ENCODE measurements at places on chromosomes 2 and 18.

DNA sequence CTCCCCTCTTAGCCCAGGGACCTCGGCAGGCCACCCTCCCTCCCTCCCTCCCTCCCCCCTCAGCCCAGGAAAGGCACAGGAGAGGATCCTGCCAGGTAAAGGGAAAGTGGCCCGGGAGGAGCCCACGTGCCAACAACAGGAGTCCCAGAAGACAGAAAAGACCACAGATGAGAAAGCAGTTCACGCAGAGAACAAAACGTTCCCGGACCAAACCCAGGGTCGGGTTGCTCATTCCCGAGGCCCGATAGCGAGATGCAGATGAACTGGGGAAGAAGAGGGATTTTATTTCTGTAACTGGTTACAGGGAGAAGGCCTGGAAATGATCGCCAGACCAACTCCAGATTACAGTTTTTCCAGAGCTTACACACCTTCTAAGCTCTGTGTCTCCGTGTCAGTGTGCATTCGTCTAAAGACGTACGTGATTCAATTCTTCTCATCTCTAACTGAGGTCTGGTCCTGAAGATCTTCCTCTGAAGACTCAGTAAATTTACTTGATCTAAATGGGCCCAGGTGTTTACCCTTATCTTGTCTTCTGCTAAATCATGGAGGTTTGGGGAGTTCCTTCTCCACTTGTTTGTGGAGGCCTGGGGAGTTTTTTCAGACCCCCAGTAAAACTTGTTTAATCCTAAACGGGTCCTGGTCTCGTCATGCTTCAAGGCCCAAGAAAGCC, 807 bp upstream of the NEU4 start:
- DNase-seq = no peak

DNA sequence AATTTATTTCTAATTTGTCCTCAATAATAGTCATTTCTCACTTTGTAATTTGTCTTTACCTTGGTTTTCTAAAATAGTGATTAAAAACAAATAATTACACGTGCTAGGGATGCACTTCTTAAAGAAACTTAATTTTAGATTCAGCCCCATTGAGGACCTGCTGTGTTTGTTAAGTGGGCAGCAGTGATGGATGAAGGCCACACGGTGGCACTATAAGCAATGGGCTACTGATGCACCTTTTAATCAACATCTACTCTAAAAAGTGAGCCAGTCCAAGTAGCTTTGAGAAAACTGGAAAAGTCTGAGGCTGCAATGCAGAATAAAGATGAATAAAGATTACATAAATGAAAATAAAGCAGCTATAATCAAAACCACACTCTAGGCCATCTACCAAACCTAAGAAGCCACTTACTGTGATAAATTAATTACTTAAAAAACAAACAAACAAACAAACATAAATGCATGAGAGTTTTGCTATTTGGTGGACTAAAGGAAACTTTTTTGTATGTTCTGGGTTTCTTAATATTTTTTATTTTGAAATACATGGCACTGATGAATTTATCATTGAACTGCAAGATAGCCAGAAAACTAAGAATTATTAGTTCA, 89.3 kb downstream of the PDE11A start:
- peak; percentile 30 for DNase-seq

- no peak for DNase-seq
Observed at GRCh38 chr18:49835405-49835804, 22.1 kb upstream of the ACAA2 start.

DNA sequence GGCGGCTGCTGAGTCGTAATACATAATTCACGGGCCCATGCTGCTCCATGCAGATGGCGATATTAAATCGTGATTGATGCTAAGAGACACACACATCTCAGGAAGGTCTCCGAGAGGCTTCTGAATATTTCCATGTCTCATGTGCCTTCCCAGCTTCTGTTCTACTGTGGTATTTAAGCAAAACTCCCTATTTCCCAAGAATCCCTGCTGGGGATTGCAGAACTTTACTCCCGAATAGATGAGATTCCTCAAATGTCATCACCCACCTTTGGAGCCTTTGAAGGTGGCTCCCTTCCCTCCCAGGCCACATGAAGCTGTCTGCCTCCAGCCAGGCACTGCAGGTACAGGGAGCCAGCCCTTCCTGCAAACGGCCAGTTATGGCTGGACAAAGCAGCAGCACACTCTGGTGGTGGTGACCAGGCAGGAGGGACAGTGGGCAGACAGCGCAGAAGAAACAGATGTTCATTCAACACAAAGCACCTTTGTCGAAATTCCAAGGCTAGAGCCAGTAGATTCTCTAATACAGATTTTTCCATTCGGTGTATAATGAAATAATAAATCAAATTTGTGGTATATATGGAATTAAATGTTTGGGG, 14.1 kb downstream of the NRP2 start:
- DNase-seq = no peak

GRCh38 chr18:79615586-79615985, 64.0 kb upstream of the CTDP1 start:
- no peak for DNase-seq

DNA sequence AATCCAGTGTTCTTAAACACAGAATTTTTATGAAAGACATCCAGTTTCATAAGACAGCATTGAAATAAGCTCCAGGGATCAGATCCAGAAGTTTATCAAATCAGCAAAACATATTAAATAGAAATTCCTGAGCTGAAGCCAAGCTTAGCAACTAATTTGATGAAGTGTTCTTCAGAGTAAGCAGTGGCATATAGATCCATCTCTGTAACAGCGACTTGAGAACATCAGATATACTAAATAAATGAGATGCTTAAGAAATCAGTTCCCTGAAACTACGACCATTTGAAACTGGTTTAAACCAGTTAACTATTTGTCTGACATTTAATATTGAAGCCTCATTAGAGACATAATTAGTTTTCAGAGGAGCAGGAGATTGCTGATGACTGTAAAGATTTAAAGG, 34.1 kb downstream of the PPP1R1C start:
- no peak for DNase-seq

GRCh38 chr2:62787386-62787785, 81.9 kb downstream of the EHBP1 start:
- peak; percentile 3 for DNase-seq

DNA sequence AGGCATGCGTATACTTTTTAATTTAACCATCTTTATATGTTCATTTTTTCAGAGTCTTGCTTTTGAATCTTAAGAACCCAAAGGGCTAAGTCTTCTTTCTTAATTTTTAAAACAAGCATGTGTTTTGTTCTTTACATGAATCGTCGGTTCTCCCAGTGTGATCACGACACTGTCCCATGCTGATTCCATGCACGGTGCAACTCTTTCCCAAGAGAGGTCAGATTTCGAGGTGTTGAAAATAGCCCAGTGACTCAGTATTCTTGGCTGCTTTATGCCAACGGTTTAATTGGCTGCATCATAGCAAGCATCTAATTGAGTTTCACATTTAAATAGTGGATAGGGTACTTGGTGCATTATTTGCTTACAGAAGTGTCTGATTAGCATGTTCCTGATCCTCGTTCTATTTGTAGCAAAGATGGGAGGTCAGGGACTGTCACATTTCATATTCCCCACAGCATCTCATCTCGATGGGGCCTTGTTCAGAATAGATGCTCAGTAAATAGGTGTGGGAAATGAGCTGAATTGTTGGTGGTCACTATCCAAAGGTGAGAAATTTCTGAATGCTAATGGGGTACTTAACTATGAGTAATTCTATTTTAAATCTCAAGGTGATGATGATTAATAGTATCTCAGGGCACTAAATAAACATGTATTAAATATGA, 2.8 kb downstream of the NPAS2 start:
- DNase-seq = no peak

DNA sequence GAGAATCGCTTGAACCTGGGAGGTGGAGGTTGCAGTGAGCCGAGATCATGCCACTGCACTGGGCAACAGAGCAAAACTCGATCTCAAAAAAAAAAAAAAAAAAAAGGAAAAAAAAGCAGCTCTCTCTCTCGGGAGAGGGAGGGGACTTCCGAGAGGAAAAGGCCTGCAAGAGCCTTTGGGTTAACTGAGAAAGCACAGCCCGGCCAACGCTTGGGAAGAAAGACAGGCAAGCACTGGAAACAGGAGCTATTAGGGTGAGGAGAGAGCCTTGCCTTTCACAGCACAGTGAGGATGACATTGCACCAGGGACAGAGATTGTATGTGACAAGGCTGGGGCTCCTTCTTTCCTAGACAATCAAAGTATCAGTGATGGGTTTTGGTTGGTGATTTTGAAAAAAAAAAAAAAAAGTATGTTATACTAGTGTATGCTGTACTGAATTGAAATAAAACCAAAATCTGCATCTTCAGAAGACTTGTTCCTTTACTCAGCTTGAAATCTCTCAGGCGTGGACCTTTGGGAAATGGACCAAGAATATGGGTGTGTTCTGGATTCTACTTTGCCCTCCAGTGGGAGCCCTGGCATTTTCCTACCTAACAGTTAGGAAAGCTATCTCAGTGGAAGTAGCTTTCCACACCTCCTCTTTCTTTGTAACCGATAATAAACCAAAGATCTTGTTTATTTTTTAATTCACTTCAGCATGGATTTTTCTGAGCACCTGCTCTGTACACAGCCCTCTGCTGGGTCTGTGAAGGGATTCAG, 16.7 kb downstream of the SRSF7 start:
- no peak for DNase-seq

DNA sequence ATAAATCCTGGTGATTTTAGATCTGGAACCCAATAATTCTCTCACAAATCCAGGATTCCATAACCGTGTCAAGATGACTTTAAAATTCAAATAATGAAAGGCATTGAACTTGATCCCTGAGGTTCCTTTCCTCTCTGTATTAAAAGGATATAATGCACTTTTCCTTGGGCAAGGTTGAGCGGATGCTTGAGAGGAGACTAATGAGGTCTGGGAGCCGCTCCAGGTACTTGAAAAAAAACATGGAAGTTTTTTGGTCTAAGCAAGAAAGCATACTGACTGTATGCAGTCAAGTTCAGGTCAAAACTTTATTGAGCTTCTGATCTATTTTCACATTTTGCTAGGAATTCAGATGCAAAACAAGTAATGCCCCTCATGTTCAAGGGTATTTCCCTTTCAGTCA, 318.5 kb downstream of the RAD51AP2 start:
- no peak for DNase-seq

DNA sequence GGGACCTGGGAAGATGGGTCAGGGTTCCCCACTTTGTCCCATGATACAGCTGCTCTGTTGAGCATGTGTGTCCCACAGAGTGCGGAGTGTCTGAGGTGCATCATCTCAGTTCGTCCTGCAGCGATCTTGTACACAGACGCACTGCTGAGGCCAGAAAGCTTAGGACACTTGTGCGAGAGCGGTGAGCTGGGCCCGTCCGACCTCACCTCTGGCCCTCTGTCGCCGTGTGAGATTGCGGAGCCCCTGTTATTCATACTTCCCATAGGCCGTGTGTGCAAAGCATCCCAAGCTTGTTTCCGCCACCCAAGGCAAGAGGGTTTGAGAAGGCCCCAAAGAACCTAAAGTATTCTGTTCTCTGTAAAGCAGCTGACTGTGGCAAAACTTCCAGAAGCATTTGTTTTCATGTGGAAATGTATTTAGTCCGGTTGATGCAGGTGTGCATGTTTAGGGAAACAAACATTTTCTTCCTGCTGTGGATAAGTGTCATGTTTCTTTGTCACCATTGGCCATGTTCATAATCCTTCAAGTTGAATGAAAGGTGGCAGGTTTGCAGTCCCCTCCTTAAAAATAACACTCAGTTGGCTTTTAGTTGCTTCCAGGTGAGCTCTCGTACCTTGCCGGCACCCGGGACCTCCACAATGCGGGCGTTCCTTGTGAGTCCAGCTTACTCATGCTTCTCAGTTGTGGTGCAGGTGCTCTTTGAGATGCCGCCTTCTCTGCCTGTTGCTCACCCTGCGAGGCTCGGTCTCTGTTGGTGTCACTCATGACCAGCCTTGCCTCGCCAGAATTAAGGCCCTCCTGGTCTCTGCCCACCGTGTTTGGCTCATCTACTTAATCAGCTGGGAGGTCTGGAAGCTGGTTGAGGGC, 5.3 kb downstream of the AGAP1 start:
- no peak for DNase-seq

Measured in germinal center (tissue), 1 donor.